ENCODE measurements at places on chromosomes 12 and 14. TPM values are rescaled to one million over a fixed set of nuclear protein-coding genes. Genes with fewer than 3 reads are reported as not detected.
A peak's percentile ranks its signal among the peaks of the same experiment; 100 is the strongest.

Gene GPR162
- total RNA-seq: 0.20 TPM

Gene KRT73
- total RNA-seq: not detected

Gene B3GNT4
- total RNA-seq: not detected

GRCh38 chr12:15540469-15540872 is 218.2 kb downstream of the PTPRO start:
- no peaks in the 10 kb centered on the region for H3K36me3 ChIP-seq
- H3K4me3 ChIP-seq: no peak overlapping the region
- no peak overlapping the region for H3K27ac ChIP-seq
- no peak for DNase-seq
- H3K27me3 ChIP-seq: no peaks in the 10 kb centered on the region

DNA sequence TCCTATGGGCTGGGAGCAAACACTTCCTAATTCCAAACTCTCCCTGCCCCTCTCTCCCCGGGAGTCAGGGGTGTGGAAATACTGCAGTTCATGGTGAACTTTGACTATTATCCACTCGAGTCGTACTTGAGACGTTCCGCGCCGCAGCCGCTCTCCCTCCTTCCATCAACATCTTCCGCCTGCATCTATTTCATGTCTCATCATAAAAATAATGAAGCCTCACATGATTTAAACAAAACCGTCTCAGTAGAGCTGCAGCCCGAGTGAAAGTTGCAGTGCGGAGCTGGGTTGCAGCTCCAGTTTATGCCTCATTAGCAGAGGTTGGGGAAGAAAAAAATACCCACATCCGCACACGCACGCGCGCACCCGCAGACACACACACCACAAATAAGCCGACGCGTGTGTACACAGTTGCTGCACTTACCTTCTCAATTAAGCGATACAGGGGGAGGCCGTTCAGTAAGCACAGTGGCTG is 283 bp downstream of the LMO3 start:
- no peaks in the 10 kb centered on the region for H3K4me1 ChIP-seq
- H3K4me3 ChIP-seq: peak overlapping the region; percentile 37
- no peak overlapping the region for H3K27ac ChIP-seq
- no peaks in the 10 kb centered on the region for H3K36me3 ChIP-seq

- H3K4me3 ChIP-seq: no peak overlapping the region
- no peaks in the 10 kb centered on the region for H3K27me3 ChIP-seq
- H3K4me1 ChIP-seq: no peaks in the 10 kb centered on the region
- H3K36me3 ChIP-seq: no peaks in the 10 kb centered on the region
- H3K27ac ChIP-seq: no peak overlapping the region
These were observed 298.1 kb upstream of the PRICKLE1 start for GRCh38 chr12:42887657-42888056.

Gene LARP4
- total RNA-seq: 70.2 TPM

GRCh38 chr12:57434517-57435223 is at the start of gene INHBC:
Gene INHBC (plus strand): TSS chr12:57434784. CDS start chr12:57434887, 103 bp downstream.
- DNase-seq: no peak
- H3K27ac ChIP-seq: no peak within 1 kb of the TSS

DNA sequence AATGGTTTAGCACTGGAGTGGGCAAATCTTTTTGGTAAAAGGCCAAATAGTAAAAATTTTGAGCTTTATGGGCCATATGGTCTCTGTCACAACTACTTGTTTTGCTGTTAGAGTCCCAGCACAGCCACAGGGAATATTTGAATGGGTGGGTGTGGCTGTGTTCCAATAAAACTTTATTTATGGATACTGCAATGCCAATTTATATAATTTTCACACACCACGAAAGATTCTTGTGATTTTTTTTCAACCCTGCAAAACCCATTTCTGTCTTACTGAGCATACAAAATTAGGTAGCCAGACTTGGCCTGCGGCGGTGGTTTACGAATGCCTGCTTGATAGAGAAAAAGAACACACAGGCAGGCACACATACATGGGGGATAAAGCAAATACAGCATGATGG is 28.3 kb downstream of the TMEM120B start:
- no peak overlapping the region for H3K4me3 ChIP-seq
- peaks cover 4% of the 10 kb centered on the region for H3K4me1 ChIP-seq
- no peak for DNase-seq
- no peaks in the 10 kb centered on the region for H3K27me3 ChIP-seq
- H3K27ac ChIP-seq: no peak overlapping the region

GRCh38 chr14:103315351-103315911 is 18.6 kb upstream of the EIF5 start:
- H3K27me3 ChIP-seq: no peaks in the 10 kb centered on the region
- no peak overlapping the region for H3K4me3 ChIP-seq
- DNase-seq: no peak
- H3K36me3 ChIP-seq: no peaks in the 10 kb centered on the region
- H3K27ac ChIP-seq: peak overlapping the region; percentile 63
- H3K4me1 ChIP-seq: no peaks in the 10 kb centered on the region

Gene POLE2
- total RNA-seq: not detected

- H3K4me3 ChIP-seq: no peak overlapping the region
- DNase-seq: no peak
- no peak overlapping the region for H3K27ac ChIP-seq
- no peaks in the 10 kb centered on the region for H3K27me3 ChIP-seq
These were observed 11.9 kb downstream of the FBLN5 start for GRCh38 chr14:91935586-91935985.

DNA sequence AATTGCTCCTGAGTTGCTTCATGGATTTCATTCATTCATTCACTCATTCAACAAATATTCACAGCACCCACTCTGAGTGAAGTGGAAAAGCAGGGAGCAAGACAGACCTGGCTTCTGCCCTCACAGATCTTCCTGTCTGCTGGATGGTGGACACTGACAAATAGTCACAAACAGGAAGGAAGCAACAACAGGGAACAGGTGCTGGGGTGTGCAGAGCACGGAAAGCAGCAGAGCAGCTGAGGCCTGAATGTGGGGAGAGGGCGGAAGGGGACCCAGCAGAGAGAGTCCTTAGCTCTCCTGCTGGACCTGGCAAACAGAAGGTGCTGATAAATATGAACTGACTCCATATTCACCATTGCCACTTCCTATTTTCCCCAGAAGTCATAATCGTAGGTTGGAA is 54.4 kb downstream of the SETD3 start:
- H3K27ac ChIP-seq: no peak overlapping the region
- DNase-seq: no peak
- no peaks in the 10 kb centered on the region for H3K27me3 ChIP-seq
- H3K36me3 ChIP-seq: no peaks in the 10 kb centered on the region
- H3K4me3 ChIP-seq: no peak overlapping the region

DNA sequence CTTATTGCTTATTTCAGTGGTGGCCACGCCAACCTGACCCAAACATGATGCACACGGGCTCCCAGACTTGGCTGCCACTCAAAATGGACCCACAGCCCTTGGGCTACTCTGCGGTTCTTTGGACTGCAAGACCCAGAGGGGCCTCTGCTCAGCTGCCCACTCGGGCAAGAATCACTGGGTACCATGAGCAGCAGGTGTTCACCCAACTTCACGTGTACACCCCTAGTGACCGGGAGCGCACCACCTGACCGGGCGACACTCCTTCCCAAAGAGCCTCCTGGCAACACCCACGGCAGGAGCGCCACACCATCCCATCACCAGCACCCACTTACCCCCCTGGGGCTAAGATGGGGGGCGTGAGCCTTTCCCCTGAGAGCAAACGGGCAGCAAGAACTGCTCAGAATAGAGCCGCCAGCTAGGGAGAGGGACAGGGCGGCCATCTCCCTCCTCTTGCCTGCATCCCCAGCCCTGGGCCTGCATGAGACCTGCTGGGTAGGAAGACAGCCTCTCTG is 32.0 kb downstream of the CCNK start:
- H3K4me3 ChIP-seq: no peak overlapping the region
- DNase-seq: no peak
- H3K36me3 ChIP-seq: no peaks in the 10 kb centered on the region
- H3K27me3 ChIP-seq: no peaks in the 10 kb centered on the region
- H3K4me1 ChIP-seq: peaks cover 3% of the 10 kb centered on the region
- H3K27ac ChIP-seq: no peak overlapping the region

DNA sequence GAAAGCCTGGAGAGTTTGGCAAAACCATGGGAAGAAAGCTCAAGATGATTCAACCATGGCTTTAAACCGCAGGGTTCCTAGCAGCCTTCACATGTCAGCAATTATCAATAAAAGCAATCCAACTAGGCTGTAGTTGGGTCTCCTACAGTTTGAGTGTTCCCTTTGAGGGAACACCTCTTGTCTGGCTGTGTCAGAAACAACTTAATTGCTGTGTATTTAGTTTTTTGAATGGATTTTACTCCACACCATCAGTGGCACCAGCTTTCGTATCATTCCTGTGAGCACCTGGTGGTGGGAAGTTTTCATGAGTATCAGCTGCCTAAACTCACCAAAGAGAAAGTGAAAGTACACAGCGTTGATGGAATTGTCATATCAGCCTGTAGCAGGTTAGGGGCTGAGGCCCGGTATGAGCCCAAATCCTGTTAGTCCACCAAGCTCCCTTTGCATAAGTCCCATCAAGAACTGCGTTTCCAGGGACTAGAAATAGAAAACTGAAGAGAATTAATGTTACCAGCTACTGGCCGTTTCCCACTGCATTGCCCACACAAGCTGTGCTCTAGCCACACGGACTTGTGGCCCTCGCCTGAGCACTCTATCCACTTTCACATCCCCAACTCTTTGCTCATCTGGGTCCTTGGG is 10.9 kb upstream of the IL26 start:
- H3K27ac ChIP-seq: no peak overlapping the region
- H3K4me1 ChIP-seq: peaks cover 8% of the 10 kb centered on the region
- peak overlapping the region; percentile 43 for H3K4me3 ChIP-seq
- no peaks in the 10 kb centered on the region for H3K36me3 ChIP-seq

DNA sequence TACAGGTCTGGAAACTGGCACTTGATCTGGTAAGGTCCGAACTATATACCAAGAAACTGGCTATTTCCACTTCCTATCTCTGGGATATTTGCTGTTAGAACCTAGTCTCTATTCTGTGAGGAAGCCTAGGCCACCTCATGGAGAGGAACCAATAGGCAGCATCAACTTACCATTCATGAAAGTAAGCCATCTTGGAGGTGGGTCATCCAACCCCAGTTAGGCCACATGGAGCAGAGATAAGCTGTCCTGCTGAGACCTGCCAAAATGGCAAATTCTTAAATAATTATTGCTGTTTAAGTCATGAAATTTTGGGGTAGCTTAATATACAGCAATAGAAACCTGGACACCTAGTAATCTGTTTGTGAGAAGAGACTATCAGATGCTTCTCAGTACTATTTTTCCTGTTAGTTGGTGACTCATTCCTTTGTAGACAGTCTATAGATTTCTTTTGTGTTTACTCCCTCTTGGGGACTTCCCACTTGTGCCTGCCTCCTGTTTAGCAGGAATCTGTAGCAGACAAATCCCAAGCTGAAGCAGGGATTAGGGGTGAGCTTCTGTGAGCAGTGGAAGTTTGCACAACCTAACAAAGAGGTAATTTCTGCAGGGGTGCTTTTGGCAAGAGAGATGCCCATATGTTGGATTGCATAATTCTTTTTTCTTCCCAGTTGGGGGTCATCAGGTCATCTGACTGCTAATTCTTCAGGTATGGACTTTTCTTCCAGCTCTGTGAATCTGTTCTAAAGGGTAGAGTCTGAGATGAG is 136.8 kb downstream of the IGF1 start:
- peak overlapping the region; percentile 78 for H3K27ac ChIP-seq
- DNase-seq: no peak
- H3K36me3 ChIP-seq: no peaks in the 10 kb centered on the region
- no peaks in the 10 kb centered on the region for H3K27me3 ChIP-seq
- H3K4me3 ChIP-seq: no peak overlapping the region

DNA sequence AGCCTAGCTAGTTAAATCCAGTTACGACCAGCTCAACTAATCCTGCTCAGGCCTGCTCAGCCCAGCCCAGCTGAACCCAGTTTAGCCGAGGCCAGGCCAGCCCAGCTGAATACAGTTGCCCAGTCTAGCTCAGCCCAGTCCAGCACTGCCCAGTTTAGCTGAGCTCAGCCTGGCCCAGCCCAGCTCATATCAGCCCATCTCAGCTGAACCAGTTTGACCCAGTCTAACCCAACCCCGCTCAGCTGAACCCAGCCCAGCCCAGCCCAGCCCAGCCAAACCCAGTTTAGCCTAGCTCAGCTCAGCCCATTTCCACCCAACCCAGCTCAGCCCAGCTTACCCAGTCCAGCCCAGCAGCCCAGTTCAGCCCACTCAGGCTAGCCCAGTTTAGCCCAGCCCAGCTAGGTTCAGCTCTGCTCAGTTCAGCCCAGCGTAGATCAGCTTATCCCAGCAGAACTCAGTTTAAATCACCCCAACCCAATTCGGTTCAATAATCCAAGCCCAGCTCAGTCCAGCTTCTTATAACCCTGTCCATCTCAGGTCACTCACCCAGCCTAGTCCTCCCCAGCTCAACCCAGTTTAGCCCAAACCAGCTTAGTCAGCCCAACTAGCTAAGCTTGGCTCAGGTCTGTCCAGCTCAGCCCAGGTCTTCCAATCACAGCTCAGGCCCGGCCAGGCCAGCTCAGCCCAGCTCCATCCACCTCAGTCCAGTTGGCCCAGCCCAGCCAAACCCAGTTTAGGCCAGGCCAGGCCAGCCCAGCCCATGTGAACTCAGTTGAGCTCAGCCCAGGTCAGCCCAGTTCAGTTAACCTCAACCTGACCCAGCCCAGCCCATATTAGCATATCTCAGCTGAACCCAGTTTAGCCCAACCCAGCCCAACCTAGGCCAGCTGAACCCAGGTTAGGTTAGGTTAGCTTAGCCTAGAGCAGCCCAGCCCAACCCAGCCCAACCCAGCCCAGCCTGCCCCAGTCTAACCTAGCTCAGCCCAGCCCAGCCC is 76.7 kb downstream of the TMEM121 start:
- H3K27ac ChIP-seq: no peak overlapping the region
- H3K4me3 ChIP-seq: no peak overlapping the region
- no peaks in the 10 kb centered on the region for H3K4me1 ChIP-seq

DNA sequence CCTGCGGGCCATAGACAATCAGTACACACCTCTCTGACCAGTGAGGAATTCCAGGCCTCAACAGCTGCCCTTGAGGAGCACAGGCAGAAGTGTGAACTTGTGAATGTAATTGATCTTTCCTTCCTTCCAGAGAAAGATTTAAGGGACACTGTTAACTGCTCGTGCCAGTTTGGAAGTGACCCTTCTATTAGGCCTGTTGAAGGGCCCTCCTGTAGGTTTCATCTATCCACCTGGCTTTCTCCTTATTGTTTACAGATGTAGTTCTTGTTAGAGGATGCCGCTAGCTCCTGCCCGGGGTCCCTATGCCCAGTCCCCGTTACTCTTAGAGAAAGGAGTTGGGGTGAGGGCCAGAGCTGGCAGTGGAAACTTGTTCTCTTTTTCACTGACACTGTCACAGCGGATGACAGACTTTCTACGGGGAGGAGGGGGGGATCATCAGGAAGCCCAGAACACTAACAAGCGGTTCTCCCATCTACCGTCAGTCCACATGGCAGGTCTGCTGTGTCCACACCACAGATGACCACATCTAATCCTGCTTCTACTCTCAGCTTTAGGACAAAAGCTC is 42.6 kb downstream of the SH2B3 start:
- H3K27me3 ChIP-seq: no peaks in the 10 kb centered on the region
- peak overlapping the region; percentile 73 for H3K27ac ChIP-seq
- H3K4me1 ChIP-seq: peaks cover 71% of the 10 kb centered on the region

DNA sequence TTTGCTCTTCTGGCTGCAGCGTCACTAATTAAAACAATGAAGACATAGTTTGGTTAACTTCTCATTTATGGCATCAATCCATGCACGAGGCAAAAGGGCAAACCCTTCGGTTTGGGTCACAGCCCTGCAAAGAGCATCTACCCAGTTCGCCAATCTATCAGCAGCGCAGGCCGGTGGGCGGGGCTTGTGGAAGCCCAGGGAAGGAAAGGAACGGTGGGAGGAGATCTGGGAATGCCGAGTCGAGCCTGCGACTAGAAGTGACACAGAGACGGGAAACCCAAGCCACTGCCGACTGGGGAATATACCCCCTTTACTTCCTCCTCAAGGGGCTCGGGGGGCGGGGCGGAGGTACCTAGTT is 466 bp downstream of the KICS2 start:
- H3K4me3 ChIP-seq: peak overlapping the region; percentile 82
- peaks cover 10% of the 10 kb centered on the region for H3K4me1 ChIP-seq
- no peaks in the 10 kb centered on the region for H3K27me3 ChIP-seq
- peak; percentile 65 for DNase-seq
- no peaks in the 10 kb centered on the region for H3K36me3 ChIP-seq

All from gastrocnemius medialis (tissue), 4 donors.